Fibroblast of mammary gland (primary cell): ENCODE measurements at places on chromosomes 13 and 19.

- no peak for DNase-seq
Observed at GRCh38 chr19:53055117-53055516, 10.6 kb downstream of the ERVV-2 start.

DNA sequence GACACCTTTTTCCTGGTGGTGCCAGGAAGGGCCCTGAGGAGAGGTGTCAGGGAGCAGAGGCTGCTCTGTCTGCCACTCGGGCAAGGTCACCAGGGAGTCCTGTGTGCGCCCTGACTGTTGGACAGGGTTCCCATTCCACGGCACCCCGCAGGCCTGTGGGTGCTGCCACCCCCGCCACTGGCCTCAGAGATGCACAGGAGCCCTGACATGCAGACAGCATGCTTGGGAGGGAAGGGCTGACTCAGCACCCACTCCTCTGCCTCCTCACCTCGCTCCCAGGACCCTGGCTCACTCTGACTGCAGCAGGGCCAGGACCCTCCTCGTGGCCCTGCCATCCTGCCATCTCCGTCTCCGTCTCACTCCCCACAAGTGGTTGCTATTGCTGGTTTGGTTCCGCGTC is 25.3 kb downstream of the MAU2 start:
- no peak for DNase-seq

DNA sequence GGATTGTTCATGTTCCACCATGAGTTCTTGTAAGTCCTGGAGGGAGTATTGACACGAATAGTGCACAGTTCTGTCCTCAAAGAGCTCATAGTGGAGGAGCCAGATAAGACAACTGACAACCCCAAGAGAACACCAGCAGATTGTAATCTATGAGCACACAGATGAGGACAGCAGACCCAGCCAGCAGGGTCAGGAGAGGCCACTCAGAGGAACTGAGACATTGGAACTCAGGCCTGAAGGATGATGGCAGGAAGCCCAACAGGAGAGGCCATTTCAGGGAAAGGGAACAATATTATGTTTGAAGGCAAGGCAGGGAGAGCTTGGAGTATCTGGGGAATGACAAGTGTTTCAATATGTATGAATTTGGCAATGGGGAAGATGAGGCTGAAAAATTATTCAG is 63.7 kb upstream of the IPO5 start:
- DNase-seq, result peak; percentile 25

DNA sequence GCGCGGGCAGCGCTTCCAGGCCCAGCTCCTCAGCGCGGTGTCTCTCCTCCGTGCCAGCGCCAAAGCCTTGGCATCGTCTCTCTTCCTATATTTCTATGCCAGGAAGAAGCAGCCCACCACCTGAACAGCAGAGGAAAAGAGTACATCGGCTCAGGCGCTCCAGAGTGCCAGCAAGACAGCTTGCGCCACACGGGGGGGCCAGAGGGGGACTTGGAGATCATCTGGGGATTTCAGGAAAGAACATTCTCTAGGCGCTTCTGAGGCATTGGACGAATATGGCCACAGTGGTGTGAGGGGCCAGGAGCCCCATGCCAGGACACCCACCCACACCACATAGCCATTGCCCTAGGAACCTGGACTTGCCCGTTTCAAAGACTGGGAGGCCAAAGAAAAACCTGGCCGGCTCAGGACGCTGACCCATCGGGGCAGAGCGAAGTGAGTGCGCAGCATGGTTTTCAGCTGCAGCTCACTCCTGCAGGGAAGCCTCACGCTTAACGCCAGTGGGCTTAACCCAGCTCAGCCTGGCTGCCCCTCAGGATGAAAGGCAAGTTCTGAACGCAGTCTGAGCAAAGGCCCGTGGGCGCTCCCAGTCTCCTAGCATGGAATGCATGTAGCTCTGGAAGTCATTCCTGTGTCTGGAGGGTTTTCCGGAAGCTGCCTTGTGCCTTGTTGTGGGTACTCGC is 62.1 kb downstream of the GGACT start:
- DNase-seq, result no peak

- DNase-seq, result no peak
Observed at GRCh38 chr19:58037927-58038687, 4.3 kb downstream of the ZSCAN1 start.

- no peak for DNase-seq
Observed at GRCh38 chr13:29624997-29625396, 29.5 kb upstream of the SLC7A1 start.

DNA sequence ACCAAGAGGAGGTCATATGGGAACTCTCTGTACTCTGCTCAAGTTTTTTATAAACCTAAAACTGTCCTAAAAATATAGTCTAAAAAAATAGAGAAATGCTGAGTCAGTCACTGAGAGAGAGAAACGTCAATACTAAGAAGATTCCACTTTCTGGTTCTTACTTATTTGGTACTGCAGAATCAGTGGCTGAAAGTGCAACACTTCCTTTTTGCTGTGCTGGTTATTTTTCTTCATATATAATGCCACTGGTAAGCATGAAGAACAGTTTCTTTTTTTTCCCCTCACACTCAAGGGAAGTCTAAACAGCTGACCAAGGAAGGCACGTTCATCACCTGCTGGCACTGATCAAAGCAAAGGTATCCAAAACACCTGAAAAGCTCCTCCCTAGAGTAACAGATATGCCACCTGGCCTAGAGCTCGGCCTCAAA is 44.3 kb upstream of the N4BP2L1 start:
- DNase-seq, result peak; percentile 5

GRCh38 chr13:69319656-69320055 is 788.0 kb upstream of the ATXN8OS start:
- DNase-seq, result peak; percentile 0

DNA sequence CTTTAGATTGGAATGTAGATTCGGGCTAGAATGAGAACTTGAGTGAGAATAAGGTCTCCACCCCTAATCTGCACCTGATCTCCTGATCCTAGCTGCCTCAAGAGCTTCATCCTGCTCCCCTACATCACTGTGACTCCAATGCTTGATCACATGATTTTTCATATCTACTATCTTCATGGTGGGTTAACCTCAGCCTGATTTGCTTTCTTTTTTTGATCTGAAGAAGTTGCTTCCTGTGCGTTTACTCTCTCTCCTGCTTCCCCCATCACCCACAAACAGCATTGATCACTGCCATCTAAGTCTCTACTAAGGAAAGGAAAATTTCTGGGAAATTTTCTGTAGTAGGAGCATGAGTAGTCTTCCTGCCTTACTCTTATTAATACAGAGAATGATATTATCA is 1542.1 kb upstream of the SLC10A2 start:
- no peak for DNase-seq

GRCh38 chr19:55437410-55437809 is 5.7 kb downstream of the SHISA7 start:
- peak; percentile 61 for DNase-seq

DNA sequence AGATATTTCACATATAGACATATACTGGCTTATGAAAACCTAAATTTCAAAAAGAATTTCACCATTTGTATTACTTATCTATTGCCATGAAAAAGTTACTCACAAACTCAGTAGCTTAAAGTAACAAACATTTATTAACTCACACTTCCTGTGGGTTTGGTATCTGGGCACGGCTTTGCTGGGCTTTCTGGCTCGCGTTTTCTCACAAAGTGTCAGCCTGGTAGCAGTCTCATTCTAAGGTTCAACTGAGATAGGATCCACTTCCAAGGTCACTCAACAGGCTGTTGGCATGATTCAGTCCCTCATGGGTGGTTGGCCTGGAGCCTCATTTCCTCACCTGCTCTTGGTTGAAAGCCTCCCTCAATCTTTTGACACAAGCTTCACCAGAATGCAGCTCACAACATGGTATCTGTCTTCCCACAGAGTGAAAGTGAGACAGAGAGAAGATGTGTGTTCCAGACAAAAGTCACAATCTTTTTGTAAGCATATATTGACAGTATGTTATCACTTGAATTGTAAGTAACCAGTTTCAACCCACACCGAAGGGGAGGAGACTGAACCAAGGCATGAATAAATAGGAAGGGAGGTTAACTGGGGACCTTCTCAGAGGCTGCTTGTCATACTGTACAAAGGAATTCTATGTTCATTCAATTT is 1065.8 kb upstream of the SPRY2 start:
- no peak for DNase-seq

DNA sequence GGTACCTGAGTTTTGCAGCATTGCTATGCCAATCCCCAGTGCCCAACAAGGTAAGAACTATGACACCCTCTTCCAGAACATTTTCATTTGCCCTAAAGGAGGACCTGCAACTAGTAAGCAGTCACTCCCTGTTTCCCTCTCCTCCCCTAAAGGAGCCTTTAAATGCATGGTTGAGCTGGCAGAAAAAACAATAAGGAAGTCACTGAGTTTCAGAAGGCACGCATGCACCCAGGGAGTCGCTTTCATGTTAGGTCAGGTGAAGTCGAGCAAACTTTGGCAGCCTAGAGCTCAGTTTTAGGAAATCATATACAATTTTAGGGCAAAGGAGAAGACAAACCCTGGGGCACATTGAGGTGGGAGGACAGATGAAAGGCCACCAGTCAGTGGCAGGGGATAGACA is 11.8 kb downstream of the NLRP11 start:
- DNase-seq, result no peak

DNA sequence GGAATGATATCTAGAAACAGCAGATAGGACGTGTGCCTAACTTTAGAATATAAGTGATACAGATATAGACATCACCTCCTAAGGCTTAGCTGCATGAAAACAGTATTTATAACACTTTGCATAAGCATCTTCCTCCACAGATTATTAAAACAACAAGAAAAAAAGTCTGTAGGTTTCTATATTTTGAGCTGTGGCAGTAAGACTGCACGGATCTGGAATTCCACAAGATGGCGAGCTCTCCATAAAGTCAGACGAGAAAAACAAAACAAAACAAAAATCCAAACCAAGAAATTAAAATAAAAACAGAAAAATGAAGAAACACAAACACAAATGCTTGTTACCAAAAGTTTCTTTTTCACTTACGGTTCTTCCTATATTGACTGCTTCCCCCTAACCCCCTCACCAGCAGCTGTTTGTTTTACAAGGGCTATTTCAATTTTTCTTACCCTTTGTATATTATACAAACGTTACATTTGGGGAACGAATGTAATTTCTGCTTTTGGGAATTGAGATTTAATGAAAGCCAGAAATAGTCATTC is 285.8 kb downstream of the MYO16 start:
- peak; percentile 74 for DNase-seq

GRCh38 chr19:18194554-18195238 is 1.7 kb downstream of the MPV17L2 start:
- peak; percentile 57 for DNase-seq

DNA sequence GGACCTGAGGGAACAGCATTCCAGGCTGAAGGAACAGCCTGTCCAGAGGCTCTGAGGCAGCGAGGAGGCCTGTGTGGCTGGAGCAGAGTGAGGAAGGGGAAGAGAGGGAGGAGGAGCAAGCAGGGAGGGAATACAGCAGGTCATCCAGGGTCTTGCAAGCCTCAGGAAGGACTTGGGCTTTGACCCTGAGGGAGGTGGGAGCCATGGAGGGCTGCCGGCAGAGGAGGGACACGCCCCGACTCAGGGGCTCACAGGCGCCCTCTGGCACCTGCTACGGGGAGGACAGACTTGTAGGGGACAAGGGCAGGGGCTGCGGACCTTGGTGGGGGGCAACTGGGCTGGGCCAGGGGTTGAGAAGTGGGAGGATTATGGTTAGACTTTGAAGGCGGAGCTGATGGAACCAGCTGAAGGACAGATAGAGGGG is 4.7 kb downstream of the TINCR start:
- DNase-seq, result no peak

DNA sequence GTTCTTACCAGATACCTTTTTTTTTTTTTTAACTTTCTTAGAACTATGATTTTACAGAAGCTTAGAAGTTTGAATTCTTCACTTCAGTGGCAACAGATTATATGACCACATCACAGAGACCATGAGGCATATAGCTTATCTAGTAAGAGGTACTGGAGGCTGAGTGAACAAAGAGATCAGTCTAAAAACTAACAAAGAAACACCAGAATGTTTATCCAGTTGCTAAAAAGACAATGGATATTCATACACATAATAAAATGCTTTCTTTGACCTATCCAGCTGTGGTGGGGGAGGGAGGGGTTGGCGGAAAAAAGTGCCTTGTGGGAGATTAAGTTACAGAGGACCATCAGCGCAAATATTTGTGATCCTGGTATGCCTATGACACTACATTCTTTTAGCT is 34.7 kb upstream of the SLITRK6 start:
- DNase-seq, result no peak

GRCh38 chr19:16814526-16815100 is 14.6 kb upstream of the SIN3B start:
- DNase-seq, result peak; percentile 48

DNA sequence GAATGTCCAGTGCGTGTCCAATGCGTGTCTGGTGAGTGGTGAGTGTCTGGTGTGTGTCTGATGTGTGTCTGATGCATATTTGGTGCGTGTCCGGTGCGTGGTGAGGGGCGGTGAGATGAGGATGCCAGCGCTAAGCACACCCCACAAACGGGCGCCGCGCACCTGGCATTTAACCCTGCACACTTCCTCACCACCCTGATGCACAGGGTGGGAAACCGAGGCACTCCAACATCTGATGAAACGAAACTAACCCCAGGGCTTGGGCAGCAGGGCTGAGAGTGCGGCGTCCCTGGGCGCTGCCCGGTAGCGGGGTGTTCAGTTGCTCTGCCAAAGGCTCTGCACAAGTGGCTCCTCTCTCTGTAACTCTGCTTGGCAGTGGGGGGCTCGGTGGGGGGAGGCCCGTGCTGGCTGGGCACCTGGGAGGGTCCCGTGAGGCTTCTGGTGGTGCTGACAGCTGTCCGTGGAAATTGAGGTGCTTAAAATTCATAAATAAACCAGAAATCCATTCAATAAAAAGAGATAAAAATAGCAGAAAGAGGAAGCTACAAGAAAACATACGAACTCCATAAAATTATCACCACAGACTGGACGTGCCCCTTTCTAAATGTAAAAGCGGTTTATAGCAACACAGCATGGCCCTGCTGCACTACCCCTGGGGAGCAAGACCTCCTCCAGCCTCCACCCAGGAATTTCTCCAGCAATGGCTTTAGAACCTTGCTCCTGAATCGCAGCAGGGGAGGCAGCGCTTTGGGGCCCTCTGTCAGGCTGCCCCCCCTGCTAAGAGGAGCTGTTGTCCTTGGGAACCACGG is 76.0 kb downstream of the RASA3 start:
- DNase-seq, result no peak

- no peak for DNase-seq
Observed at GRCh38 chr13:51950722-51951121, 60.5 kb downstream of the ATP7B start.

DNA sequence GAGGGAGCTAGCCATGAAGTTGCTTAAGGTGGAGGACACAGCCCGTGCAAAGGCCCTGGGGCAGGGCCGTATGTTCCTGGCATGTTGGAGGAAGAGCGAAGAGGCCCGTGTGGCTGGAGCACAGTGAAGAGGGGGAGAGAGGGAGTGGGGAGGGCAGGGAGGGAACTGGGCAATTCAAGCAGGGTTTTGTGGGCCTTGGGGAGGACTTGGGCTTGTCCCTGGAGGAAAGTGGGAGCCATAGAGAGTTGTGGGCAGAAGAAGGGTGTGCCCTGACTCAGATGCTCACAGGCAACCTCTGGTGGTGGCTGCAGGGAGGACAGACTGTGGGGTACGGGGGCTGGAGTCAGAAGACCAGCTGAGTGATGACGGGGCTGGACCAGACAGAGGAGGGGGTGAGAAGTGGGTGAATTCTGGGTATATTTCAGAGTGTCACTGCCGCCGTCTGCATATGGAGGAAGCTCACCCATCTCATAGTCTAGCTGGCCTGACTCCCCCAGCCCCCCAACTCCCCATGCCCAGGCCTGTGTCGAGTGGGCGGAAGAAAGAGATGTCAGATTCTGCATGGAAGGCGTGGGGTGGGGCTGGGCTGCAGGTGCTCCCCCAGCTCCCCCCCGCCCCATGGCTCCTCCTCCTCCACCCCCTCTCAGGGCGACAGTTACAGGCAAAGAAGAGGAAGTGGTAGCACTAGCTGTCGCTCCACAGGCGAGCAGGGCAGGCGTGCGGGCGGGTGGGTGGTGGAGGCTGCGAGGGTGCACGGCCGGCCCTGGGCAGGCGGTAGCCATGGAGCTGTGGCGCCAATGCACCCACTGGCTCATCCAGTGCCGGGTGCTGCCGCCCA is at the start of gene VAV1:
Gene VAV1, plus strand, starts transcription at position 681 of the 838 bp plus-strand sequence. Its CDS starts 100 bp downstream, at position 781.
- DNase-seq, result no peak
